ENCODE measurements at places on chromosomes 4 and X.

GRCh38 chr4:176034499-176034898 is 31.1 kb upstream of the WDR17 start:
- DNase-seq = no peak

DNA sequence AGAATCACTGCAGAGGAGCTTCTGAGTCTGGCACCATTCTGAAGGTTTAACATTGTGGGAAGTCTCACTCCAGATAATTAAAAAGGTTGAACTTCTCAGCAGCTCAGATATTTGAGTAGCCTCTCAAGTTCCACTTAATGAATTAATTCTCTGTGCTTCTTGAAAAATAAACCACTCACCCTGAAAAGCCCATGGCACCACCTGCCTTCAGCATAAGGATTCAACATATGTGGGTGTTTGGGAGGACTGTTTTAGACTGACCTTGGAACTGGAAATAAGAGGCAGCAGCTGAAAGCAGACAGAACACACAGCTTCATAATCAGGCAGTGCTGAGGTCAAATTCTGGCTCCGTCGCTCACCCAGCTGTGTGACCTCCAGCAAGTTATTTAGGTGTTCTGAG is 100.6 kb downstream of the KCNIP4 start:
- no peak for DNase-seq

DNA sequence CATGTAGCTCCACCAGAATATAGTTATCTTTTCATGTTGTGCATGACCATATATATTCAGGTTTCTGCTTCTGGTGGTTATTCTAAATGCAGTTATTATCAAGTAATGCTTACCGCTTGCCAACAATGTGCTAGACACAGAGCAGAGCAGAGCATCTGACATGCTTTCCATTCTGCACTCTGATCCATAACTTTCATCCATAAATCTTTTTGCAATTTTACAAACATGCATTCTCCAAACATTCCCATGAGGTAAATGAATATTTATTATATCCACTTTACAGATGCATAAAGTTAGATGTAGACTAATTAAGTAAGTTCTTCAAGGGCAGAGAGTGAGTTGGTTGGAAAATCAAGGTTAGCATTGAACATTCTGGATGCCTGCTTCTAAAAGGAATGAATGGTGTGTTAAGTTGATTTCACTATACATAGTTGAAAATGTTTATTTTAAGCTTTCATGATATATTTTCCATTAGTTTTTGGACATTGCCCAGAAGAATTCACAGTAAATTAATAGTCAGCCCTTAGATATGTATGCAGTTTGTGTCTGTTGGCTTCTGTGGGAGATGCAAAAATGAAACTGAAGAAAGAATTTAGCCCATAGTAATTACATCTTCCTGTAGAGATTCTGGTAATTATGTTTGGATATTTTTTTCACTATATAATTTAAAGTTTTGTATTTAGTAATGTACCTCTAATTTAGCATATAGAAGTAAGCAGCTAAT is 867.8 kb downstream of the CCSER1 start:
- no peak for DNase-seq

DNA sequence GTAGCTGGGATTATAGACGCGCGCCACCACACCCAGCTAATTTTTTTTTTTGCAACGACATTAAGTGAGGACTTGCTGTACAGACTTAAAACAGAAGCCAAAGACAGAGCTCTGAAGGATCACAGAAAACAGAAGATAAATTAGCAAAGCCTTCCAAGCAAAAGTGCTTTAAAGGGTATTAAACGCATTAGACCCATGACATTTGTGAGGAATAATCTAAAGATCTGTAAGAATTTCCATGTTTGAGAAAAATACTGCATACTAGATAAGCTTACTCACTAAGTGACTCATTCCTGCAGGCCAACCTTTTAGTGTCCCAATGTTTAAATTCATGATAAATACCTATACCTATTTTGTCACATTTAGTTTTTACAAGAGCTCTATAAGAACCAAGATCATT is 27.4 kb downstream of the SMARCA1 start:
- no peak for DNase-seq

- DNase-seq = no peak
These were observed at the start of gene TMEM47 for GRCh38 chrX:34656842-34657725. TMEM47 (minus strand) TSS chrX:34657285; CDS start chrX:34657029, 256 bp downstream.

- DNase-seq = no peak
These were observed 92.2 kb downstream of the MID1IP1 start for GRCh38 chrX:38893441-38893840.
